CD4-positive, alpha-beta T cell (primary cell): ENCODE measurements at places on chromosomes 13 and 19.

- no peak for DNase-seq
Observed at GRCh38 chr13:94030415-94031119, 448.9 kb downstream of the DCT start.

- no peak for DNase-seq
Observed at GRCh38 chr13:46109451-46109850, 4.6 kb upstream of the CPB2 start.

DNA sequence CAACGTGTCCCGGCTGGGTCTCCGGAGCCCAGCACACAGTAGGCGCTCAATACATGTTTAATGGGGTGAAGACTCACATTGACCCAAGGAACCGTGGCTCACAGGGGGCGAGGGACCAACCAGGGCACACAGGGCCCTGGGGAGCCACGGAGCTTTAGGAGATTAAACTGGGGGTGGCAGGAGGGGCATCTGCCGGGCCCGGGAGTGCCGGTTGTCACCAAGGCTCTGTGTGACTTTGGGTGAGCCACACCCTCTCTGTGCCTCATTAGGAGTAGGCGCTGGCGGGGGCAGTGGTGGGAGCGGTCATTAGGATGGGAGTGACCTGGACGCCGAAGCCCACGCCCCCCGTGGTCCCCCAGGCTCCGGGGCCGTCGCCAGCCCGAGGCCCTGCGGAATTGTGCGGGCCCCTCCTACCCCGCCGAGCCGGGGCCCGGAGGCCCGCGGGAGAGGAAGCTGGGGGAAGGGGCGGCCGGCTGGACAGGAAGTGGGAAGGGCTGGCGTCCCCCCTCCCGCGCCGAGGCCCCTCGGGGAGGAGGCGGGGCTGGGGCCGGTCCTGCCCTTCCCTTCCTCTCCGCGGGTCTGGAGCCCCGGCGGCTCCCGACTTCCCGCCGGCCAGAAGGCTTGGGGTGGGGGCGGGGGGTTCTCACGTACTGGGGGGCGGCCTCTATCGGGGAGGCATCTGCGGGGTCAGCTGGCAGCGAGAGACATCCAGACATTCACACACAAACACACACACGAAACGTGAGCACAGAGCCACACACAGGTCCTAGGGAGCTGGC is 1.8 kb upstream of the SSBP4 start:
- no peak for DNase-seq

DNA sequence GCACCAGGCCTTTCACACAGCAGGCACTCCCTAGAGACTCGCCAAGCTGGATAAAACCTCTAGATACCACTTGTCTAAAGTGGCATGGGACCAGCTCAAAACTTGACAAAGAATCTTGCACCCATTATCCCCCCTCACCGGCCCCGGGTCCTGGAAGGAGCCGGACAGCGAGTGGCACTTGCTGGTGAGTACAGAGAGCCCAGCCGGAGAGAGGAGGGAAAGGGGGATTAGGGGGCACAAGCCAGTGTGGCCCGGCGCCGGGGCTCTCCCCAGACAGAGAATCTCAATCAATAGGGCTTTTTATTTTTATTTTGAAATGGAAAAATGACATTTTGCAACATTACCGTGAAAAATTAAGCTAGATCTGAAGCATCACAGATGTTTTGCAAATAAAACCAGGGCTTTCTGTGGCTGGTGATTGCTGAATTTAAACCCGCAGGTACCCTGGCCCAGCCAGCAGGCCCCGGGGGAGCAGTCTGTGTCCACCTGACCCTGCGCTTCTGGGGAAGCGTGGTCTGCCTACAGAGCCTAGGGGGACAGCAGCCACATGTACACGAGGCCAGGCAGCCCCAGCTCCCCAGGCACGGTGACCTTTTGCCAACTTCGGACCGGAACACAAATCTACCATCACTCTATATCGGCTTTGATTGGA is 10.0 kb upstream of the VSTM2B start:
- no peak for DNase-seq

GRCh38 chr13:72696579-72696978 is 30.9 kb downstream of the MZT1 start:
- no peak for DNase-seq

DNA sequence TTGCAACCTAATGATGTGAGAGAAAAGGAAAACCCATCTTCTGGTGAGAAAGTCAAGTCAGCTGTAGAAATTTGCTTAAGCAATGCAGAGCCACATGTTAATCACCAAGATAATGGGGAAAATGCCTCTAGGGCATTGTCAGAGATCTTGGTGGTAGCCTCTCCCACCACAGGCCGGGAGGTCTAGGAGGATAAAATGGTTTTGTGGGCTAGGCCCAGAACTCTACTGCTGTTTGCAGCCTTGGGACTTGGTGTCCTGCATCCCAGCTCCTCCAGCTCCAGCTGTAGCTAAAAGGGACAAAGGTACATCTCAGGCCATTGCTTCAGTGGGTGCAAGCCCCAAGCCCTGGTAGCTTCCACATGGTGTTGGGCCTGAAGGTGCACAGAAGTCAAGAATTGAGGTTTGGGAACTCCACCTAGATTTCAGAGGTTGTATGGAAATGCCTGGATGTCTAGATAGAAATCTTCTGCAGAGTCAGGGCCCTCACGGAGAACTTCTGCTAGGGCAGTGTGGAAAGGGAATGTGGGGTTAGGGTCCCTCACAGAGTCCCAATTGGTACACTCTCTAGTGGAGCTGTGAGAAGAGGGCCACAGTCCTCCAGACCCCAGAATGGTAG is 382.2 kb upstream of the KLHL1 start:
- DNase-seq: no peak
